ENCODE measurements at places on chromosomes 2 and 18.

DNA sequence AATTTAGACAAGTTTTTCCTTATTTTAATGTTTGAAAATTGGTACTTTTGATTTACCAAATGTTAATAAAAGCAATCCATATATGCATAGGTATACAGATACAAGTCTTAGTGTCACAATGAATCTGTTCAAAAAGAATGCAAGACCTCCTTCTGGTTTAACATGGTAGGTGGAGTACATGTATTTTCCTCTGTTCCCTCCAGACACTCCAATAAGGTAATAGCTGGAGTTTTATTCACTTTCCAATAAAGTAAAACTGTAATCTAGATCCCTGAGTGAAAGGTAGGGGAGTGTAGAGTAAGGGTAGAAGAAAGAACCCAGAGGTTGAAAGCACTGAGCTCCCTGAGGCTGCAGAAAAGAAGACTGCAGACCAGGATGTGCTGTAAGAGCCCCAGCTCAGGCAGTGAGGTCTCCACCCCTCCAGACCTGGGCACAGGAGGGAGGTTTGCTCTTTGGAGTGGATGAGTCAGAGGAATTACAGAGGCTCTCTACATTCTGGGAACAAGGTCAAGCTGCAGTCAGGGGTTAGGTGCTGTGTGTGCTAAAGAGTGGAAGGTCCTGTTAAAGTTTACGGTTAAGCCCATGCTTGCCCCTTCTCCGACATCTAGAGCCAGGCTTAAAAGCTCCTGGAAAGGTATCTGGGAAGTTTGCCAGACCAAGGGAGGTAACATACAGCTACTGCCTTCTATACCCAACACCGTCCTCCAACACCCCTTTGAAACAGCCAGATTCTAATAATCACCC is 27.6 kb upstream of the STAT1 start:
- DNase-seq, result no peak

DNA sequence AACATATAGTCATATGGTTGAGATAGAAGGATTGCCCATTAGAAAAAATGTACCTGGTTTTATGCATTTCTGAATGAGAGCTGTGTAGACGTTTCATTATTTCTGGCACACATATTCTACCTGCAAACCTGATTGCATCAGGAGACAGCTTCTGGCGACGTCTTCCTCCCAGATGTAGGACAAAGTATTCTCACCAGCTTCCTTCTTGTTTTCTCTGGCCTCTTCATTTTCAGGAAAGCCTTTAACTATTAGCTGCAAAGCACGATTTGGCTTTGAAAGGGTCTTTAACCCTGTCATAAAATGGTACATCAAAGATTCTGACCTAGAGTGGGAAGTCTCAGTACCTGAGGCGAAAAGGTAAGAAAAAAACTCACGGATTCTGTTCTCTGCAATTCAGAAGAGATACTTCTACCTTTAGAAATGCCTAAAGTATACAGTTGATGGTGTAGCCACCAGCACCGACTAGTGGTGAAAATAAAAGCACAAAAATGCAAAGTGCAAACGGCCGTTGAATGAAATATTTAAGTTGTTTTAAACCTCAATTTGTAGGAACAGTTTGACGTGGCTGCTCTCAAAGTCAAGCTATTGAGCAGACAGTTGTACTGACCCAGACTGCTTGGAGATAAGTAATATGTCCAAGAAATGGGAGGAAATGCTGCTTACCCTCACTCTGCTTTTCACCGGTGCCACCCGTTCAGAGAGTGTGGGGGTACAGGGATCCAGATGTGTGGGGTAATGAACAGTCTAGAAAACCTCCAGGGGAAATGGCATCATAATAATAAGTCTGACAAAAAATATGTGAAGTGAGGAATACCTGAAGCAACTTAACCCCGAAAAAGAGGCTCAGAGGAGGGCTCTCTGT is 20.2 kb downstream of the IL18RAP start:
- no peak for DNase-seq

- DNase-seq, result no peak
Observed at GRCh38 chr2:55926246-55926645, 2.7 kb upstream of the EFEMP1 start.

GRCh38 chr2:18626958-18627650 is 37.7 kb upstream of the NT5C1B start:
- DNase-seq, result no peak

DNA sequence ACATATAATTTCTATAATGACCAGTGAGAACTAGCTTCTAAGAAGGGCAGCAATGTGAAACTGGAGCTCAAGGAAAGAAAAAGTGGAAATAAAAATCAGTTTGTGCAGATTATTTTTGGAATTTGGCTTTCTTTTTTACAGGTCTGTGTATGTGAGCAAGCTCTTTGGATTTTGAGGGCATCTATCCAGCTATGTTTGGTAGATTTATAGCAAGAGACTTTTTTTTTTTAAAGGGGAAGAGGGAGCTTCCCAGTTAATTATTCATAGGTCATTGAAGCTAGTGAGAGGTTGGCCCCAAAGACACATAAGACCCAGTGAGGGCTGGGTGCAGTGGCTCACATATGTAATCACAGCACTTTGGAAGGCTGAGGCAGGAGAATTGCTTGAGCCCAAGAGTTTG is 24.0 kb upstream of the COLEC12 start:
- DNase-seq, result no peak

Measured in T-helper 17 cell (primary cell).